ENCODE measurements at places on chromosomes 7 and 10.

GRCh38 chr7:30351286-30351685 is 66.9 kb downstream of the ZNRF2 start:
- no peak for DNase-seq

DNA sequence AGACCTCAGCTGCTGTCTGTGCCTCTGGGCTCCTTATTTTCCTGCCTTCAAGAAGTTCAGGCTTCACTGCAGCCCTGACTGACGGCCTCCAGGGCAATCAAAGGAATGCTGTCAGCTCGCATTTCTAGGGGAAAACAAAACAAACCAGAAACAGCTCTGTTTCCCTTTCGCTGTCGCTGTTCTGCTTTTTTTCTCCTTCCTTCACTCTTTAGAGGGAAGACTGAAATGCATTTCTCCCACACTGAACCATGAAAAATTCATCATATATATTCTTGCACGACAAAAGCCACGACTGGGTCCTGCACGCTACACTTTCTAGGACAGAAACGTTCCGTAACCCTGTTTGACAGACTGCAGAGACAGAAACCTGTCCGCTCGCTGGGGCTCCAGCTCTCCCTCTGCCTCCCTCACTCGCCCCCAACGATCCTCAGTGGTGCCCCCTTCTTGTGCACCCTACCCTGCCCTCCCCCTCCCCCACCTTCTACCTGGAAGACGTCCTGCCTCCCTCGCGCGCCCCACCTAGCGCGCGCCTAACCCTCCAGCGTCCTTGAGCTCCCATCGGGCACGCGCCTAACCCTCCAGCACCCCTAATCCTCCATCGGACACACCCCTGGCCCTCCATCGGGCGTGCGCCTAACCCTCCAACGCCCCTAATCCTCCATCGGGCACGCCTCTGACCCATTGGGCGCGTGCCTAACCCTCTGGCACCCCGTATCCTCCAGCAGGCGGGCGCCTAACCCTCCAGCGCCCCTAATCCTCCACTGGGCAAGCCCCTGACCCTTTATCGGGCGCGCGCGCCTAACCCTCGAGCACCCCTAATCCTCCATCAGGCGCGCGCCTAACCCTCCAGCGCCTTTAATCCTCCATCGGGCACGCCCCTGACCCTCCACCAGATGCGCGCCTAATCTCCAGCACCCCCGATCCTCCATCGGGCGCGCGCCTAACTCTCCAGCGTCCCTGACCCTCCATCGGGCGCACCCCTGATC is 37.1 kb downstream of the SVOPL start:
- no peak for DNase-seq

DNA sequence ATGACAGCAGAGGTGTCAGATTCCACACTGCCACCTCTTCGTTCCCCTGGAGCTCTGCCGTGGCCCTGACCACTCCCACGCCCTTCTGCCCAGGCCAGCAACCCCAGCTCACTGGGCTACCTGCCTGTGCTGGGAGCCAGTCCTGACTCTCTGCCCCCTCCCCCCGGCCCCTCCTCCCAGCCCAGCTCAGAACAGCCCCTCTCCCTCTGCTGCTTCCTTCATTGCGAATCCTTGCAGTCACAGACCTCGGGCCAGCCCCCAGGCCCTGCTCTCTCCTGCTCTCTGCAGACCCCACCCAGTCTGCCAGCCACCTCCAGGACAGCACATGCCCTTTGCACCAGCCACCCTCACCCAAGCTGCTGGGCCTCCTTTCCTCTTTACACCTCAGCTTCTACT is 60.4 kb downstream of the TCERG1L start:
- DNase-seq, result no peak

GRCh38 chr10:4775808-4776207 is 50.2 kb upstream of the AKR1E2 start:
- no peak for DNase-seq

DNA sequence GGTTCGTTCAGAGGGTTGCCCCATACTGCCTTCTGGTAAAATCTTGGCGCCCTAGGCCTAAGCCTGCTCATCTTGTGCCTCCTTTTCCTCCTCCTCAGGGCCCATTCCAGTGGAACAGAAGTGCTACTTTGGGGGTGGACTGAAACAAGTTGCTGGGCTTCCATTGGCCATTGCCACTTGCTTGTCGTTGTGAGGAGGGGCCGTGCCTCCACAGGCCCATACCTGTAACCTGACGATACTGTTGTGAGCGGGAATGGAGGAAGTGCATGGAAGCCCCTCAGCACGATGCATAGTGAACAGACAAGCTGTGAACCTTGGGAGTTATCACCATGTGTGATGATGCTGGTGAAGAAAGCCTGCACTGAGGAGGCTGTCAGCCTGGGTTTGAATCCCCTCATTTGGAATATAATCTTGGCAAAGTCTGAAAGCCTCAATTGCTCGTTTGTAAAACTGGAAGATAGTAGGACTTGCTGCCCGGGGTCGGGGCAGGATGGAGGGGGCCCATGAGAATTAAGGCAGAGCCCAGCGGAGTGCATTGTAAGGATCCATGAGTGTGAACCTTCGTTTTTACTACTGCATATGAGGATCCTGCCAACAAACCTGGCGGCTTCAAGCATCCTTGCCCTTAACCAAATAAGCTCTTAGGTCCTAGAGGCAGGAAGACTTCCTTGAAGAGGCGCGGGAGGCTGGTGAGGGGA is 671 bp upstream of the PAPSS2 start:
- DNase-seq, result no peak

DNA sequence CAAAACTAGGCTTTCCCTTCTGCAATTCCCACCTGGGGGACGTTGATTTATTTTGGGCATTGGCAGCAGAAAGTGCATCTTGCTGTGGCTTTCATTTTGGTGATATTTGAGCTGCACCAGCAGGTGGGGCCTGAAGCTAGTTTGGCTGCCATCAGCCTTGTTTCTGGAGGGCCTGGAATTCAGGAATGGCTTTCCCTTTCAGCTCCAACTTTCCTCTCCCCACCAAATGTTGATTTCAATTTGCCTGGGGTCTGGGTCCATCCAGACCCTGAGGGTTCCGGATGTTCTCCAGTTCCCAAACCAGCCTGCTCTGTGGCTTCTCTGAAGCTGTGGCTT is 640.4 kb downstream of the TYW1 start:
- DNase-seq, result no peak

GRCh38 chr10:113336549-113337130 is 216.2 kb upstream of the HABP2 start:
- DNase-seq, result no peak

DNA sequence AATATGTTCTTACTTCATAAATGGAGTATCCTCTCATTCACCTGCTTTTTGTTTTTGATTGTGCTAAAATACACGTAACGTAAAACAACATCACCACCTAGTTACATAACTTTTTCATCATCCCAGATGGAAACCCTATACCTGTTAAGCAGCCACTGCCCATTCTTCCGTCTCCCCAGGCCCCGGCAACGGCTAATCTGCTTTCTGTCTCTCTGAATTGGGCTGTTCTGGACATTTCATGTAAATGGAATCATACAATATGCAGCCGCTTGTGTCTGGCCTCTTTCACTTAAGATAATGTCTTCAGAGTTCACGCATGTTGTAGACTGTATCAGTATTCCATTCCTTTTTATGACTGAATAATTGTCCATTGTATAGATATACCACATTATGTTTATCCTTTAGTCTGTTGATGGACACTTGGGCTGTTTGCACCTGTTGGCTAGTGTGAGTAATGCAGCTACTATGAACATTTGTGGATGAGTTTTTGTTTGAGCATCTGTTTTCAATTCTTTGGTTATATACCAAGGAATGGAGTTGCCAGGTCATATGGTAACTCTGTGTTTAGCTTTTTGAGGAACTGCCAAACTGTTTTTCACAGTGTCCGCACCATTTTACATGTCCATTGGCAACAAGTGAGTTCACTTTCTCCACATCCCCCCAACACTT is 14.1 kb upstream of the SUN1 start:
- no peak for DNase-seq

DNA sequence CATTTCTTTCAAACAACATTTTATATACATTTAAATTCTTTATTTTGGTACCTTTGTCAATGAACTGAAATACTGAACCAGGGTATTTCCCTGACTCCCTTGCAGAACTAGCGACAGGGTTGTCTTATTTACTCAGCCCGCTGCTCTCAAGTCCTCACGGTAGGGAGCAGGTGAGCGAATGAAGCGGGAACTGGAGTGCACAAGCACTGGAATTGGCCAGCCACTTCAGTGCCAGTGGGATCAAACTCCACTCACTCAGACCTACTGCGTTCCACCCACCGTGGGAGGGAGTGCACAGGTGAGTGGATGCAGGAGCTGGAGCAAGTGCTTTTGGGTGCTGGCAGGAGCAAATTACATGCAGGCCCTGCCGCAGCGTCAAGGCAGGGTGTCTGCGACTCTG is 28.1 kb upstream of the NEUROD6 start:
- DNase-seq, result no peak

DNA sequence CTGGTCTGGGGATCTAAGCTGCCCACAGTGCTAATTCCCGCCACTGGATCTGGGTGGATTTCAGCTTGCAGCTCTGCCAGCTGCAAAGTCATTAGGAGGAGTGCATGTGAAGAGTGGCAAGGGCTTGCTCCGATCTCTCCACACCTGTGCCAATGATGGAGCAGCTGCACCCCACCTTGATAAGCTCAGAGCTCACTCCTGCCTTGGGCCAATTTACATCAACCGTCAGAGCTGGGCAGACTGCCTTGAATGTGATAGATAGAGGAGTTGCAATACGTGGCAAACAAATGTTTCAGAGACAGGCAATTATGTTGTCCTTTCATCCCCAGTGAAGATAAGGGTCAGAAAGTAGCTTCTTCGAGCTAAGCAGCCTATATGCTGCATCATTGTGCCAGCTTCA is 379.9 kb downstream of the SH2D4B start:
- no peak for DNase-seq

DNA sequence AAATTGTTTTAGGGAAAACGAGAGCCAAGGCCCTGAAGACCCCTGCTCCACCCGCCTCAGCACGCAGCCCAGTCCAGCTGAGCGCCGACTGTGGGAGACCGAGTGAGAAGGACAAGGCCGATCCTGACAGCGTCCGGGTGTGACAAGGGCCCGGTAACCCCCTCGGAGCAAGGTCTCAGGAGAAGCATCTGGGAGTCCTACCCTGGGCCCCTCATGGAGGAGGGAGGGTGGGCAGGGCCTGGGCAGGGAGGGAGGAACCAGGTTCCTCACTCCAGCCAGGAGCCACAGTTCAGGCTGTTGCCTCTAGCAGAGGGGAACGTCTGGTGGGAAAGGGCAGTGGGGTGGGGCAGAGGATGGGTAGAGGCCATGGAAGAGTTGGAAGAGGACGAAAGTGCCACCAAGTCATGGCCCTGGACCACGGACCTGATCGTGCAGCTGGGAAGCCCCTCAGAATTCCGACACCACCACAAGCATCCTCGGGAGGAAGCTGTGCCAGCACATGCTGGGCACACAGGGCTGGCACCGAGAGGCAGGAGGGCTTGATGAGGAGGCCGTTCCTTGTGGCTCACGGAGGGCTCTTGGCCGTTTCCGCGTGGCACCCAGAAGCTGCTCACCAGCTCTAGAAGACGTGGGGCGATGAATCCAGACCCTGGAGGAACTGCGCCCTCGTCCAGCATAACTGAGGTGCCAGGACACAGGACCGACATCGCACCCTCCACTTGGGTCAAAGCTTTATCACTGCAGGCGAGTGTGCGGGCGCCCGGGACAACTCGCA is 2.2 kb upstream of the KNDC1 start:
- no peak for DNase-seq

DNA sequence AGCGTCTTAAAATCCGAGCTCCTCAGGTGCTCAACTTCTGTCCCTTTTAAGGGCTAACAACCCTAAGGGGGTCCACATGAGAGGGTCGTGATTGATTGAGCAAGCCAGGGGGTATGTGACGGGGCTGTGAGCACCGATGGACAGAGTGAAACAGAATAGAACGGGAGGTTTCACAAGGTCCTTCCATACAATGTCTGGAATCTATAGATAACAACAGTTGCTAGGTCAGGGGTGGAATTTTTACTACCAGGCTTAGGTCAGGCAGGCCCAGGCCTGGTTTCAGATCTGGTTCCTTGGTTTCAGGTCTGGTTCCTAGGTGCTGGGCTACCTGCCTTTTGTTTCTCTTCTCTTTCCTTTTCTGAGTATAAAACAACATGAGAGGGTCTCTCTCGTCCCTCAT is 80.9 kb downstream of the PTN start:
- no peak for DNase-seq

Data from ascending aorta (tissue), 2 donors.